Stimulated activated CD8-positive, alpha-beta memory T cell treated with anti-CD3 and anti-CD28 coated beads, Interleukin-4, amount 100 ng/mL, for 1 hour (primary cell): ENCODE measurements at places on chromosomes 2 and 18.

DNA sequence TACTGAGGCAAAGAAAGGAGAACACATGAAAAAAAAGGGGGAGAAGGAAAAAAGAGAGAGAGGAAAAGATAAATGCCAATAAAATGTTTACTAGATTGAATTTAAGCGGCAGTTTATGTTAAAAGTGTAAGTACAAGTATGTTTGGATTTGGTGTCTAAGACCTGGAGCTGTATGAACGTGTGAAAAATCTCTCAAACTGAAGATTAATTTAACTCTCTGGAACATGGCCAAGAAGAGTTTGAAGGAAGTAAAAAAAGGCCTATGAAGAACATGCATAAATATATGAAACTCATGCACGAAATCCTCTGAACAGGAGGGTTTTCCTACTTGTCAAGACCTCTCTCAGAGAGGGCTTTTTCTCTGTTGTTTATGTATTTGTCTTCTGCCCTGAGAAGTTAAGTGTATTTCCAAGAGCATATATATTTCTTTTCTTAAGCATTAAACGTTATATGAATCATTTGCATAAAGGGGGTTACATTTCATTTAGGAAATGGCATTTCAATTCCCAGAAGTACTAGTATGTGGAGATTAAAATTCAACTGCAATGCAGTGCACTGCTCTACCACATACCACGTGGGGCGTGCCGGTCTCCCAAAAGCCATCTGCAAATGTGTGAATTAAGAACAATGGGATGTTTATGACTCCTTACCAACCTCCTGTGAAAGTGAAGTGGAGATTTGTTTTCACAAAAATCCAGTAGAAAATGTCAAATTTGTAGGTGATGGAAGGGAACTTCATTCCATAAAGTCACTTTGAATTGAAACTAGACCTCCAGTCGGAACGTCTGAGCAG, 281.1 kb upstream of the TRIB2 start:
- DNase-seq, result no peak

- DNase-seq, result no peak
Measured at GRCh38 chr18:48376406-48376805, 32.8 kb downstream of the ZBTB7C start.

DNA sequence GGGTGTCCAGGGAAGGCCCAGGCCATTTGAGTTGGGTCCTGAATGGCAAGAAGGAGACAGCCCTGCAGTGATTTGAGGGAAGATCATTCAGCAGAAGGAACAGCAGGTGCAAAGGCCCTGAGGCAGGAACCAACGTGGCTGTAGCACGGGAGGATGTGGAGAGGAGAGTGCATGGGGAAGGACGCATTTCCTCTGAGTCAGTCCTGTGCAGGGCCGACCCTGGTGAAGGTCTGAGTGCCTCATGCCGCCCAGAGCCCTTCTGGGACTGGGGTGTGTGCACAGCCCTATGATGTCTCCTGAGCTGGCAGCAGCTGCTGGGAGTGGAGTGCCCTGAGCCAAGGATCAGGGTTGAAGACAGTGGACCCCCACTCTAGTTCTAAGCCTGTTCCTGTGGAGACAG, 17.9 kb upstream of the ARHGEF4 start:
- DNase-seq, result no peak

GRCh38 chr2:18959952-18960717, 370.8 kb upstream of the NT5C1B start:
- DNase-seq, result no peak

- no peak for DNase-seq
Measured at GRCh38 chr18:43501099-43501498, 223.8 kb upstream of the SYT4 start.

- DNase-seq, result no peak
Measured at GRCh38 chr2:221606424-221606823, 34.3 kb upstream of the EPHA4 start.
